Amygdala (tissue), 56 donors: ENCODE measurements at places on chromosomes 12 and 14.
A peak's percentile ranks its signal among the peaks of the same experiment; 100 is the strongest.

- DNase-seq = no peak
These were observed 35.4 kb downstream of the SGPP1 start for GRCh38 chr14:63692310-63693020.

- DNase-seq = no peak
These were observed 108.9 kb downstream of the PTCSC3 start for GRCh38 chr14:36067428-36068187.

DNA sequence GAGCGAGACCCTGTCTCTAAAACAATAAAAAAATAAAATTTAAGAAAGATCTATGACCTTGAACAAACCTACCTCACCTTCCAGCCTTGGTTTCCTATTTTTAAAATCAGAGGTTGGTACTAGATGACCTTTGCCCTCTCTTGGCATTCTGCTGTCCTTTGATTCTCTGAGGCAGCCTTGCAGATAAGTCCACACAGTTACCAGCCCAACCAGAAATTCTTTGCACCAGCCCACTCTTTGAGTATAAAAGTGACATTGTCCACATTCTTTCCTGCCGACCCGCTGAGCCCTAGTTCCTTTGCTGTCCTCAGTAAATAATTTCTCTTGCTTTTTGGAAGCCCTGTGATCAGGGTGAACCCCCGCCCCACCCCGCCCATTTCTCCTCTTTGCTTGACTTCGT is 150.4 kb downstream of the PHETA1 start:
- no peak for DNase-seq

GRCh38 chr12:89901319-89901718 is 192.7 kb upstream of the ATP2B1 start:
- DNase-seq = no peak

DNA sequence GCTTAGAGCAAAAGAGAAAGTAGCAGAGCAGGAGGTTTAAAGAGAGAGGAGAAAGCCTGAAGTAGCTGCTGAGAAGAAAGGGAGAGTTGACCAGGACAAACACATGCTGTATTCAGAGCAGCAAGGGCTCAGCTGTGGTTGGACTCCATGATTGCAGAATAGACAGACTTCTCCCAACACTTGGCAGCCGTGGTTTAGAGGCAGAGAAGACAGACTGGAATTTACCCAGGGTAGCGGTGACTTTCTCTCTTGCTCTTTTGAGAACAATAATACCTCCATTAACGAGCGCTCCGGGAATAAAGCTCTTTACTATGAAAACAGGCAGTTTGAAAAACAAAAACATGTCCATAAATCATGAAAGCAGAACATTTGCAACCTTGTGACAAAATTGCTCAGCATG is 21.4 kb upstream of the IGF1 start:
- DNase-seq = no peak

- no peak for DNase-seq
These were observed 17.5 kb downstream of the DYRK4 start for GRCh38 chr12:4579305-4580102.

DNA sequence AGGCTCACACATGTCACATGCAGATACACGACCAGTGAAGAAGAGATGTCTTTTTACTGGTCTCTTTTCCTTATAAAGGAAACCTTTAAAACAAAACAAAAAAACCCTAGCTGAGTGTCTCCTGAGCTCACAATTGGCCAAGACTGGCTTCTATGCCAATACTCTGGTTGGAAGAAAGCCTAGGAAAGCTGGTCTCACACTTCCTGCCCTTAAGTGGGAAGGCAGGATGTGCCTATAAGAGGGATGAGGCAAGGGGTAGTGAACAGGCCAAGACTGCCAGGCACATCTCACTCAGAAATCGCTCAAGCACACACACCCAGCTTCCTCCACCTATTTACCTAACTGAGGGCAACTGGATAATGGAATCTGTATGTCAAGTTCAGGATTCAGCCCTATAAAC is 50.0 kb downstream of the SOCS2 start:
- DNase-seq = no peak

DNA sequence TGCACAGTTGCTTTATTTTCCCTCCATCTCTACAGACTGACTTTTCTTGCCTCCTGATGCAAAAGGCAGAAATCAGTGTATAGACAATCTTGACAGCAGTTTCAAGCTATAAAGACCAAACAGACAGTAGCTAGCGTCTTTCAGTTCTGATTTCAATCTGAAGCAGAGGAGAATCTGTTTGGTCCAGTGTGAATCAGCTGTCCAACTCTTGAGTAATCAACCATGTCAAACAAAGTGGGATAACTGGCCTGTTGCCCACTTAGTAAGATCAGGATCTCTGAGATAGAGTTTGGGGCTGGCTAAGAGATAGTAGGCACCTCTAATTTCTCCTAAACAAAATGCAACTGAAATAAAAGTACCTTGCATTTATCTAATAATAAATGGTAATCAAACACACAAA is 797.4 kb upstream of the FBXO33 start:
- no peak for DNase-seq

DNA sequence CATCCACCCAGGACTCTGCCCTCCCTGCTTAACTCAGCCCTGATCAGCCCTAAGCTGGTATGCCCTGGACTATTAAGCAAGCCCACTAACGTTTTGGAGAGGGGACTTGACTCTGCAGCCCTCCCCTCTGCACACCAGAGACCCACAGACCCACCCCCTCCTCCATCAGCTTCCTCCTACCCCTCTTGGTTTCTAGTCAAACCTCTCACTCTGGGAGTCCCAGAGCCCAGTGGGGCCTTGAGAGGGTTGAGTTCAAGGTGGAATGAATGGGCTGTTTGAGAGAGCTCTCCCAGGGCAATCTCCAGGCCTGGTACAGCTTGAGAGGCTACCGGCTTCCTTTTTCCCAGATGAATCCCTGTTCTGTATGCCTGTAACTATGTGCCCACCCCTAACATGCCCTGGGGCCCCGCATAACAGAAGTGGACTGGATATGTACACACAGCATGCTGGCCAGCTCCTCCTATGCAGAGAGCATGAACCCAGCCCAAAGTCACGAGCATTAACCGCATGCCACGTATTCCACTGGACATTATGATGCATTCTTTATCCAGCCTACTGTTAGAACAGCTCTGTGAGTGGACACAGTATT is 43.6 kb downstream of the IRF2BPL start:
- no peak for DNase-seq

DNA sequence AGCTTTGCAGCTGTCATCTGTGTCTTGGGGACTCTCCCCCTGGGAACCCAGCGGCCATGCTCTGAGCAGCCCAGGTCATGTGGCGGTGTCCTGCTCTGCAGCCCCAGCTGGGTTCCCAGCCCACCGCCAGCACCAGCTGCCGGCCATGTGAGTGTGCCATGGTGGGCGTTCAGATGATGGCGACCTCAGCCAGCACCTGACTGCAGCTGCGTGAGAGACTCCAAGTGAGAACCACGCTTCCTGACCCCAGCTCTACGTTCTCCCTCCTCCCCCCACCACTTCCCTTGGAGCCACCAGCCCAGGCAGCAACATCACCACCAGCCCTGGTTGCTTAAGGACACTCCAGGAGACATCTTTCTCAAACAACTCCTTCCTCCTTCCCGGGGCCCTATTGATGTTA is 68.8 kb downstream of the SLC24A4 start:
- DNase-seq = no peak

GRCh38 chr12:17381211-17381610 is 708.8 kb downstream of the RERGL start:
- DNase-seq = no peak

- no peak for DNase-seq
These were observed 29.1 kb downstream of the MED13L start for GRCh38 chr12:116248433-116248832.

GRCh38 chr12:25972783-25973182 is 14.3 kb downstream of the RASSF8 start:
- no peak for DNase-seq

- DNase-seq = no peak
These were observed 68.6 kb upstream of the RESF1 start for GRCh38 chr12:31890295-31891285.

DNA sequence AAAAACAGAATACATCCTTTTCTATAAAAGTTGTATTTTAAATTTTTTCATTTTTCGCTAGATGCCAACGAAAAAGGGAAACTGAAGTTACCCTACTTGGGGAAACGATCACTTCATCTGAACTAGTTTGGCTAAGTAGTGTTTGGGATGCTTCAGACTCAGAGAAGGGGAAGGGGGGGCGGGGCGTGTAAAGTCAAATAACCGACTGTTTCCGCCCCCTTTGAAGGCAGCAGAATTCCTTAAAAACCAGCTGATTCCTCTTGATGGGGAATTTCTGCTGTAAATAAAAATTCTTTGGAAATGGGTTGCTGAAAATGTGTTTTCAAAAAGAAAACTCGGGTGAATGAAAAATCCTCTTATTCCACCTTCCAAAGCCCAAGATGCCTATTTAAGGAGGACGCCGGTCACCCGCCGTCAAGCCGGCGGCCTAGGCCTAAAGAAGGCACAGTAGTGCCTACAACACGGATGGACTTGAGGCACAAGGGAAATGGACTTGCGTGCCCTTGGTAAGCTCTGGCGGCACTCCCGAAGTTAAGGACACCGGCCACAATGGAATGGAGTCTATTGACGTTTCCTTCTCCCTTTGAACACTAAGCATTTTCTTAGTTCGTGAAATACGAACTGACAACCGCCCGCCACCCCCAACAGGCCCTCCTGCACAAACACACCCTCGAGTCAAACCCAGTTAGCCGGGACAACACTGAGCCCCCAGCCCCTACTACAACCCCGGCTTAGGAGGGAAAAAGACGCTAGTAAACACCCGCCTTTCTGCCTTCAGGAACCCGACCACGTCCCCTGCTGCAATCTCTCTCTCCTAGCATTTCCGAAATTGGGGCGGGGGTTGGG is 1.9 kb downstream of the ATXN2 start:
- peak; percentile 22 for DNase-seq

- no peak for DNase-seq
These were observed 22.0 kb downstream of the MLXIP start for GRCh38 chr12:122100568-122100967.

DNA sequence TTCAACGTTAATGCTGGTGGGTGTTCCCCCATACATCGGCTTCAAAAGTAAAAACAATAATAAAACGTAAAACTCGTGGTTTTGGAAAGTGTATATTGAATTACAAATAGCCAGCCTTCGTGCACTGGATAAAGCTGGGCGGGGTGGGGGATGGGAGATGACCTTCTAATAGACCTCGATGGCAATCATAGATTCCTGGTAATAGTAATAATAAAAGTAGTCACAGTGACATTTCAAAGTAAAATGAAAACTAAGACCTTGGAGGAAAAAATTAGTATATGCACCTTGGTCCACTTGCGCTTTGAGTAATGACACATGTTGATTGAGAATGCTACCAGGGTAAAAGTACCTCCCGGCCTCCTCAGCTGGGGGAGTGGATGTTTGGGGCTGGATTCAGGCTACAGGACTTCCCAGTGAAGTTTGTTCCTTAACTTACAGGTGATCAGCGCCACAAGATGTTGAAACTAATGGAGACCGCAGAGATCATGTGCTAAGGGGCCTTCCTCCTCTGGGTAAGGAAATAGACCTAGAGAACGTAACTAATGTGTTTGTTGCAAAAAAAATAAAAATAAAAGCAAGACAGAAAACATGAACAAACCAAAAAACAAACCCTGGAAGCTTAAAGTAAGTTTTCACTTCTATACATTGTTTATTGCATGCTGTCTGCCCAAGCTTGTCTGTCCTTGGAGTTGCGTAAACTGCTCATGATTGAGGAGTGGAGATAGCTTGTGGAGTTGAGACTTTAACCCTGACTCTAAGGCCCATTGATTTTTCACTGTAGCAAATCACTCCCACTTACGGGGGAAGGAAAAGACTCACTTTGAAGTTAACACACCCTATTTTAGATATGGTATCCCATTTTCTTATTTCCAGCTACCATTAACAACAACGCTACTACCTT is 907 bp upstream of the LRIG3 start:
- DNase-seq = no peak

DNA sequence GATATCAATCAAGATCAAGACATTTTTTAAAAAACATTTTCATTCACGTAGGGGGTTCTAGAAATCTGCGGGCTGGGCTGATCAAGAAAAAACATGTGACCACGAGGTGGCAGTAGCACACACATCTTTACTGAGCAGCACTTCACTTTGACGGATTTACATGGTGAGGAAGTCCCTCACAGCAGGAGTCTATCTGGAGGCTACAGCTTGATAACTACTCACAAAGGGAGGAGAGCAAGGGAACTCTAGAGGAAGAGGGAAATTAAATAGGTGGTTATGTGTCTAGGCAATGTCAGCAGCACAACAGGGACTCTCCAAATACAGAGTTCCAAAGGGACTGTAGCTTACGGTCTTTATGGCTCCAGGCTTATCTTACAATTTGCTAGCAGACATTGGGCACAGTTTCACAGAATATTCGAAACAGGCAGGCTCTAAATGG is 248.1 kb downstream of the DPY19L2 start:
- DNase-seq = no peak

GRCh38 chr14:99272899-99273765 is 1.1 kb upstream of the BCL11B start:
- DNase-seq = no peak

DNA sequence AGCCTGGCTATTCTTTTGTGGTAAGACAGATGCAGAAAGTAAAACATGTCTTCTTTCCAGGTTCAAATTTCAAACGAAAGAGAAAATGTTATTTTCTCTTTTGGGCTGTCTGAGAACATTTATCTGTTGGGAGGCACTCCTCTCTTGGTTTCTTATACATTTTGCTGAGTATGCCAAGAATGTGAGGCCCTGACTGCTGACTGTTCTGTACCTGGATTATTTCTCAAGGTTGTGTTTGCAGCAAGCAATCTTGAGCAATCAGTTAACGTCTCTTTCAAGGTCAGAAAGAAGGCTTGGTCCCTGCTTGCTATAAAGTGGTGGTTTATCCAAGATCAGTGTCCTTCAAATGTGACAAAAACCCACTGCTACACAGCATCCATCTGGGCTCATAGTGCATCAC is 9.8 kb downstream of the SSTR1 start:
- DNase-seq = no peak

DNA sequence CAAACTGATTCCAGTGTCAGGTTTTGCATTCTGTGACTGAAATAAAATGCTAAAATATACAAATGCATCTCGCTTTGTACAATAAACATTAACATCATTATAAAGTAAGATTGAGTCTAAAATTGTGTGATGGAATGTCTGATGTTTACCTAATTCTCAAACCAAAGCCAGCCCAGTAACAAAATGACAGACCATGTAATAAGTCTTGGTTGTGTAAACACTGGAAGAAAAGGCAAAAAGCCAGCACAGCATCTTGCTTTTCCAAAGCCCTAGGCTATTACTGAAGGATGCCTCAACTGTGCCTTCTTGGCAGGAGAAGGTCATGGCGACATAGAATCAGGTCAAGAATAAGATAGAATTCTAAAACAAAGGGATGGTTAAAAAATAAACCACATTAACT is 169.6 kb downstream of the EGLN3 start:
- DNase-seq = no peak

GRCh38 chr14:102226356-102227125 is 78.4 kb downstream of the MOK start:
- DNase-seq = no peak

GRCh38 chr14:105363847-105364708 is 34.3 kb upstream of the TEX22 start:
- DNase-seq = no peak

DNA sequence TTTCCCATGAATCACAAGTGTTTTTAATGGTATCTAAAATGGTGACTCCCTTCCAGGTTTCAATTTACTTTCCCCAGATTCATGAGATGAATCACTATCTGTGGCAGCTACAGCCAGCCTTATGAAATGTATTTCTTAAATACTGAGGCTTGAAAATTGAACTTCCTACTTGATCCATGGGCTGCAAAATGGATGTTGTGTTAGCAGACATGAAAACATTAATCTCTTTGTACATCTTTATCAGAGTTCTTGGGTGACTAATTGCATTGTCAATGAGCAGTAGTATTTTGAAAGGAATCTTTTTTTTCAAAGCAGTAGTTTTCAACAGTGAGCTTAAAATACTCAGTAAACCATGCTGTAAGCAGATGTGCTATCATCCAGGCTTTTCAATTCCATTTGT is 250.8 kb downstream of the SLC6A15 start:
- no peak for DNase-seq
